ENCODE measurements at places on chromosomes 3 and 15. TPM values are rescaled to one million over a fixed set of nuclear protein-coding genes. Genes with fewer than 3 reads are reported as not detected.

Gene ZNF619
- 5.0 TPM for total RNA-seq

Gene CFAP161
- 0.08 TPM for total RNA-seq

Gene BCHE
- 2.9 TPM for total RNA-seq

Gene SPATA12
- total RNA-seq: not detected

Gene SLC25A26
- total RNA-seq: 30.8 TPM

Gene GOLGA6L26
- total RNA-seq: not detected

Gene SHF
- 8.8 TPM for total RNA-seq

Gene ELP6
- total RNA-seq: 79.6 TPM

Gene XCR1
- not detected for total RNA-seq

Gene IL17RE
- 0.15 TPM for total RNA-seq

Gene KLHL40
- not detected for total RNA-seq

Gene HESX1
- total RNA-seq: 0.80 TPM

Gene GOLIM4
- total RNA-seq: 37.5 TPM

Gene GPR156
- total RNA-seq: 0.37 TPM

Gene CCR3
- not detected for total RNA-seq

Gene CYP11A1
- total RNA-seq: 2.0 TPM

Gene CYB561D2
- 27.0 TPM for total RNA-seq

Gene LMCD1
- 41.4 TPM for total RNA-seq

Gene GOLGA6L10
- total RNA-seq: 1.6 TPM

Gene GRK7
- not detected for total RNA-seq

Gene IL17RB
- not detected for total RNA-seq

Gene SLCO2A1
- 0.03 TPM for total RNA-seq

Gene ROPN1
- 3.0 TPM for total RNA-seq

Gene GOLGA6L4
- total RNA-seq: 0.83 TPM

Gene SAMMSON
- total RNA-seq: 3.6 TPM

Gene UMPS
- 62.5 TPM for total RNA-seq

Gene ECE2
- not detected for total RNA-seq

Gene OR5K4
- not detected for total RNA-seq

Gene CACNA1D
- 4.3 TPM for total RNA-seq

Gene BNC1
- total RNA-seq: 3.1 TPM

Gene DPH3
- total RNA-seq: 7.5 TPM

Gene EEF1AKMT4
- 5.9 TPM for total RNA-seq

Gene CLEC3B
- total RNA-seq: 0.21 TPM

Gene DNAJB8
- total RNA-seq: not detected

Gene MAP3K13
- total RNA-seq: 7.1 TPM

Gene CCR4
- not detected for total RNA-seq

Gene NANOGP8
- total RNA-seq: 0.64 TPM

Gene COL6A5
- total RNA-seq: not detected

Gene ZDHHC3
- total RNA-seq: 48.3 TPM

Gene EAF2
- 4.6 TPM for total RNA-seq

Gene DUOXA2
- not detected for total RNA-seq

Gene ESYT3
- 0.38 TPM for total RNA-seq

Data from A375 (cell line).